ENCODE measurements at places on chromosomes 12 and 14. TPM values are rescaled to one million over a fixed set of nuclear protein-coding genes. Genes with fewer than 3 reads are reported as not detected.

DNA sequence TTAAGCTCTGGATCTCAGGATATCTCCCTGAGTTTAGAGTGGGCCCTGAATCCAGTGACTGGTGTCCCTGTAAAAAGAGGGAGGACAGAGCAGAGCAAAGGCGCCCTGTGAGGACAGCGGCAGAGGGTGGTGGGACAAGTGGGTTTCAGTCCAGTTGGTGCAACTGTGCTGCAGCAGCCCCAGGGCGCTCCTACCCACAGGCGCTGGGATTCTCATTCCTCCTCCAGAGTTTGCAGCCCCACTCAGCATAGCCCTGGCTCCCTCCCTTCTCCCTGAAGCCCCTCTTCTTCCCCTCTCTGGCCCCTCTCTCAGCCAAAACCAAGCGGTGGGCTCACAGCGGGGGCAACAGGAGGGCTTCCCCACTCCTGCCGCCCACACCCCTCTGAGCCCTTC, 1.6 kb downstream of the TMEM179 start:
- DNase-seq, result no peak

DNA sequence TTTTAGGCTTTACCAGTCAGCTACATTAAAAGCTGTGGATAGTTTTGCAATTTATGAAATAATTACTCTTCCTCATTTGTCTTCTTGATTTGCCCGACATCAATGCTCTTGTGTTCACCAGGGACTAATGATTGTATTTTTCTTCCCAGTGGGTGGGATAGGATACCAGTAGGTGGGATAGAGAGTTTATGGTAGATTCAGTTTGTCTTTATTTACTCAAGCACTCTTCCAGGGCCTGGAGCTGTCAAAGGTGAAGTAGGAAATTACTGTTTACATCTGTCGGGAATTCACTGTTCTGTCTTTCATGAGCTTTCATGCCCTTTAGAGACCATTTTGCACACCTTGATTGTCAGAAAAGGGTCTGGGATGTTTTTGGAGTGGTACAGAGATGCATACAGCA, 36.6 kb downstream of the ETV6 start:
- DNase-seq, result no peak

The MANSC1 gene
- 16.5 TPM for total RNA-seq

The FAIM2 gene
- total RNA-seq, result 29.0 TPM

The TDRD9 gene
- total RNA-seq, result 2.4 TPM

The POP5 gene
- 59.9 TPM for total RNA-seq

The CHURC1 gene
- total RNA-seq, result 70.8 TPM

All from adrenal gland (tissue), 19 donors.